ENCODE measurements at places on chromosomes 6 and 20.

- no peak for DNase-seq
Observed at GRCh38 chr6:101818051-101818450, 424.5 kb downstream of the GRIK2 start.

DNA sequence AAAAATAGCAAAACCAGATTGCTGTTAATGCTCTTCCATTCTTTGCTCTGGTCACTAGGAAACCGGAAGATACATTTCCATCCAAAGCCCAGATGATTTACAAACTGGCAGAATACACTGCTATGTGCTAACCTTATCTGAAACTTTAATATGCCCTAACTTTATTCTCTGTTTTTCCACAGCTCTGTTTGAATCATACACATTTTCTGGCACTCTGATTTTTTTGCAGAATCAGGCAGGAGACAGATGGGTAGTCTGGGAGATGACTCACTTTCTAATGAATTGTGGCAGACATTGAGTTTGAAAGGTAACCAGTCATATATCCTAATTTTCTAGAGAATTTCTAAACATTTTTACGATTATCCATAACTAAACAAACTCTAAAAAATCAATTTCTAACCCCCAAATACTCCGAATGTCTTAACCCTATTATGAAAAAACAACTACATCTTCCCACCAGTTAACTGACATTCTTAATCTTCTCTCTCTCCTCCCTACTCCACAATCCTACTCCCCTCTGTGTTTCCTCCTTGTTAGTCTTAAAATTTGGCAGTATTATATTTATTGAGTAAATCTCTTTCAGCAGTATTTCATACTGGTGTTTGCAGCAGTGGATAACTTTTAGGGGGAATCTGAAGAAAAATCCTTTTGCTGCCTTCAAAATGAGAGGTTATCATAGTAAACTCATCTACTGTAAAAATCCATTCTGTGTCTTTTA lies 63.5 kb downstream of the MAN1A1 start:
- DNase-seq, result no peak

- no peak for DNase-seq
Observed at GRCh38 chr20:10662151-10662550, 11.6 kb downstream of the JAG1 start.

GRCh38 chr6:149061930-149062329 lies 255.6 kb upstream of the TAB2 start:
- no peak for DNase-seq

DNA sequence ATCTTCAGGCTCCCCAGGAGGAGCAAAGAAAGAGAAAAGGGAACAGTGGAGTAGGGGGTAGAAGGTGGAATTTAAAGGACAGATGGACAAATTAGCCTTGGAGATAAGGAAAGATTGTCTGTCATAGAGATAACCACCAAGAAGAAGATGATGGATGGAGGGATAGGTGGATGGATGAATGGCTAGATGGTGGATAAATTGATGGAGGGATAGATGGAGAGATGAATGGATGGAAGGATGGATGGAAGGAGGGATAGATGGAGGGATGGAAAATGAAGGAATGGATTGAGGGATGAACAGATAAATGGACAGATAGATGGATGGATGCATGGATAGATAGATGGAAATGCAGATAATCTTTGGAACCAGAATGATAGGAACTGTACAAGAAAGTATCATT lies 102.8 kb downstream of the TNFAIP3 start:
- DNase-seq, result no peak
